ENCODE measurements at places on chromosomes 4 and X. TPM values are rescaled to one million over a fixed set of nuclear protein-coding genes. Genes with fewer than 3 reads are reported as not detected.

DNA sequence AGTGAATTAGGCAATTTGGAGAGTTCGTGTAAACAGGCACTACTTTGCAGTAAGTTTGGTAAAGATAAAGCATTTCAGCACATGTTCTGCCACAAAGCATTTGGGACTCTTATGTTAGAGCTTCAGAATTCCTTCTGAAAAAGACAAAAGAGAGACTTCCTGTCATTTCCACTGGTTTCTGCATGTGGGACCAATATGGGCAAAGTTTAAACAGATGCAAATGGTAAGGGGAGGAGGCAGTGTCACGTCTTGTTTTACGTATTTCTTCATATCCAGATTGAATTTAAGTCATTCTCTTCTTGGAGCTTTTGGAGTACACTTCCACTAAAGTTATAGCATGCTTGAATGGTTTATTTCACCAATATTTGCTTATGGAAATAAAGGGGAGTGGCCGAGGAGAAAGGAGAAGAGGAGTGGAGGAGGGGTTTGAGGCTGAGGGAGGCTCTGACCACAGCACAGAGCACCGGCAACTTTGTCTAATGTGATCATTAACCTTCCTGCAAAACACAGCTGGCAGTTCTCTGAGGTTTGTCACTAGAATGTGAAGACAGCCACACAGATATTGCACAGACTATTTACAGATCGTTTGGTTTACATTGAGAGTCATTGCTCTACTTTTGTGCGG is at the start of gene APELA:
Gene APELA (plus strand): TSS at position 479 of the 625 bp plus-strand sequence. CDS start 154 bp downstream, outside the sequence.
- DNase-seq: no peak

DNA sequence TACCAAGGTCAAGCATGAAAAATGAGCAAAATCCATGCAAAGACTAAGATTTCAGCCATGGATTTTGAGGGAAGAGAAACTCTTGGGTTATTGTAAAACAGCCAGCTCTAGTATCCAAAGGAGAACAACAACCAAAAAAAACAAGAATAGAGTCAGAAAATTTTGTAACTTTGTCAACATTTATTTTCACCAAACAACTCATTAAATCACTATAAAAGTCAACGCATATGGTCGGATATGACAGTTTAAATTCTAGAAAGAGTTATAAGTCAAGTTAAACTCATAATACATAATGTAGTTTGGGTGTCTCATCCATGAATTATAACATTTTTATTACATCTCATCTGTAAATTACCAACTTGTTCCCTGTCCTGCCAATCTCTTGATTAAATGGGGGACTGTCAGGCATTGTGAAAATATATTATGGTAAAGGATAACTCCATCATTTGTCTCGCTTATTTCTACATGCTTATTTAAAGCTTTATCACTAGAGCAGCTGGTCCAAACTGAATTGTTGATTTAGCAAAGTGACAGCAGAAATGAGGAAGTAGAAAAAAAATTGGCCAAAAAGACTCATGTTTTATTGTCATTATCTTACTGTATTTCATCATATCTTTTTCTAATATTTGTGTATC is 224.8 kb upstream of the NOCT start:
- no peak for DNase-seq

- no peak for DNase-seq
Observed at GRCh38 chrX:101091817-101092216, 6.2 kb upstream of the CENPI start.

PSAPL1 gene
- total RNA-seq: not detected

All from right cardiac atrium (tissue), 5 donors.